ENCODE measurements at places on chromosomes 12 and 14. TPM values are rescaled to one million over a fixed set of nuclear protein-coding genes. Genes with fewer than 3 reads are reported as not detected.

DNA sequence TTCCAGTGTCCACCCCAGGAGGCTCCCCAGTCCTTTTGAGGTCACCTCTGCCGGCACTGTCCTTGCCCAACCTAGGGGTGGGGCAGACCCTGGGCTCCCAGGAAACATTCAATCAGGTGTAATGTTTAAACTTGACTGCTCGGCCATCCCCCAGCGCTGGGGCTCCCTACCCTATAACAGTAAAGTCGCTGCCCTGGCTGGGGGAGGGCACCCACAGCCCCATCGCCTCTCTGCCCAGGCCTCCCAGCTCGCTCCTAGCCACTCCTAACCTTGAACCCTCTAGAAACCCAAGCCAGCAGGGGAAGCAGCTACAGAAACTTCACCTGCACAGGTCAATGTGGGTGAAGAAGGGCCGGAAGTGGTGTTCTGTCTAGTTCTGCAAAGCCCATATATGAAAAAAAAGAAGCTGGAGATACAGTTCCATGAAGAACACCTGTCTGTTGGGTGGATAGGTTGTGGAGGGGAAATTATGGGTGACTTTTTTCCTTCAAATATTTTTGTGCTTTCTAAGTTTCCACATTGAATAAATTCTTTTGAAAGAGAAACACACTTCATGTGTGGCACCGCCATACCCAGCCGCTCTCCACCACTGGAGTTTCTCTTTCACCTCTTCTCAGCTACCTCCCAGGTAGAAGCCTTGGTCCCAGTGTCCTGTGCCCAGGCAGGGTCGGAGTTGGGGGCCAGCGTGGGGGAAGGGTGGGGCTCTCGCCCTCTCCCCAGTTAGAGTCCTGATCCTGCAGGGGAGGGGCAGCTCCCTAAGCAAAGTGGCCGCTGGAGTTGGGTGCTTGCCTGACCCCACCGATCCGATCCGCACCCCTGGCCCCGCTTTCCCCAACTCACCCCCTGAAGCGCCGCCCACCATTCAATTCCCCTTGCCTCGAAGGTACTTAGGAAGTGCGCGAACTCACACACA lies 1.1 kb downstream of the CLMN start:
- H3K27ac ChIP-seq: peak overlapping the region; percentile 76
- H3K36me3 ChIP-seq: no peaks in the 10 kb centered on the region
- H3K4me3 ChIP-seq: peak overlapping the region; percentile 68

GRCh38 chr12:51798501-51798900 lies 50.0 kb downstream of the FIGNL2 start:
- H3K36me3 ChIP-seq: no peaks in the 10 kb centered on the region
- H3K4me3 ChIP-seq: no peak overlapping the region

DNA sequence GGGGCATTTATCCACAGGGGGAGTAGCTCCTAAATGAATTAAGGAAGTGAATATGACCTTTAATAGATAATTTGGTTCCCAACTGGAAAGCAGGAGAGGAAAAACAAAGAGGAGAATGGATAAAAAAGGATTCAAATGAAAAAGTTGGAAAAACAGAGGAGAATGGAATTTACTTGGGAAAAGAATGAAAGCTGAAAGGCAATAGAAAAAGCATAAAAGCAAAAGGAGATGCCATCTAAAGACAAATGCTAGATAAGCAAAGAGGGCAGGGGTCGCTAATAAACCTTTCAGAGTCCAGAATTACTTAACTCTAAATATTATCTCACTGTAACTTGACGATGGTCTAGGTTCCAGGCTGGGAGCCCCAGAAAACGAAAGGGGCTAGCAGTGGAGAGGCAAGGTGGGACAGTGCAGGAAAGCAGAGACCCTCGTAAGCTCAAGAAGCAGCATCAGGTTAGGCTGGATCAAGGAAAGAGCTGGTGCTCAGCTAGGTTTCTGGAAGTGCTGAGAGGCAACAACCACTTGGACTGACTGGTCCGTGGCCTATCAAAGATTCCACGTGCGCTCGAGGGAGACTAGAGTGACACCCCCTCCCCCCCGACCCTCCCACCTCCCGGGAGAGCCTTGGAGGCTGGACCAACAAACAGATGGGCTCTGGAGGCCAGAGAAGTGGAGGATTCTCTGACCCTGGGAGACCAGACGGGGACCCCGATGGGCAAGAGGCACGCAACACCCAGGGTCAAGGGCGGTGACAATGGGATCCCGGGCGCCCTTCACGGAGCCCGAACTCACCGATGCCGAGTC lies 1.2 kb downstream of the SLC2A13 start:
- H3K36me3 ChIP-seq: no peaks in the 10 kb centered on the region
- H3K4me1 ChIP-seq: no peaks in the 10 kb centered on the region
- DNase-seq: peak; percentile 18
- no peaks in the 10 kb centered on the region for H3K27me3 ChIP-seq

DNA sequence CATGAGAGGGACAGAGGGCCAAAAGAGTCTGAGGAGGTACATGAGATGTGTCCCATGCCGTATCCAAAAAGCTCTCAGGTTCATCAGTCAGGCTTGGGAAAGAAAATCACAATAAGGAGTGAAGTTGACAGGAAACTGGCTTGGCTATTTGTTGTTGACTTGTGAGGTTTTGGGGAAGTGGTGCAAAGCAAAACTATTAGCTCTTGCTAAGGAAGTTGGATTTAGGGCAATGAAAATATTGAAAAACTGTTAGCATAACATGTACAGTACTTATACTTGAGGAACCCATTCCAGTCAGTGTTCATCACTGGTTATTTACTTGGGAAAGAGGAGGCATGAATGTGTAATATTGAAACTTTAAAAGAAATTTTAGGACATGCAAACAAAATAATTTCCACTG lies 145.9 kb downstream of the DUSP6 start:
- no peaks in the 10 kb centered on the region for H3K27me3 ChIP-seq
- no peaks in the 10 kb centered on the region for H3K36me3 ChIP-seq
- DNase-seq: no peak
- no peaks in the 10 kb centered on the region for H3K4me1 ChIP-seq

DNA sequence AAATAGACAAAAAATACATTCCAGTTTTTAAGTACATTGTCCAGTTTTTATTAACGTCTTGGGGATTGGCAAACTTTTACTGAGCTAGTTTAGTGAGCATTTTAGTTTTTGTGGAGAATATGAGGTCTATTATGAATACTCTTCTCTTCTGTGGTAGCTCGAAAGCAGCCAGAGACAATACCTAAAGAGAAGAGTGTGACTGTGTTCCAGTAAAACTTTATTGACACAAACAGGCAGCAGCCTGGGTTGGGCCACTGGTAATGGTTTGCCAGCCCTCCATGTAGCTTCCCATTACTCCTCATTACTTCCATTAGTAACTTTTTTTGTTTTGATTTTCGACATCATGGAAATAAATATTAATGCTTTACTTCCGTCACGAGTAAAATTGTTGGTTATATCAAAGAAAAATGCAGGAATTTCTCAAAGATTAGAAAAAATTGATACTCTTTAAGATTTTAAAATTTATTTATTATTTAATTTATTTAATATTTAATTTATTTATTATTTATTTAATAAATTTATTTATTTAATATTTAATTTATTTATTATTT lies 19.6 kb downstream of the RMST start:
- H3K4me3 ChIP-seq: no peak overlapping the region
- H3K36me3 ChIP-seq: no peaks in the 10 kb centered on the region
- H3K27me3 ChIP-seq: no peaks in the 10 kb centered on the region
- H3K27ac ChIP-seq: no peak overlapping the region
- no peaks in the 10 kb centered on the region for H3K4me1 ChIP-seq

The OTX2 gene
- not detected for total RNA-seq

The ITGB7 gene
- total RNA-seq: 2.4 TPM

The AMDHD1 gene
- total RNA-seq: 1.1 TPM
